HepG2 (cell line): ENCODE measurements at places on chromosomes 13 and 19. TPM values are rescaled to one million over a fixed set of nuclear protein-coding genes. Genes with fewer than 3 reads are reported as not detected.

Gene TSKS
- polyA plus RNA-seq, result 0.03 and 0.21 TPM in 2 replicates

DNA sequence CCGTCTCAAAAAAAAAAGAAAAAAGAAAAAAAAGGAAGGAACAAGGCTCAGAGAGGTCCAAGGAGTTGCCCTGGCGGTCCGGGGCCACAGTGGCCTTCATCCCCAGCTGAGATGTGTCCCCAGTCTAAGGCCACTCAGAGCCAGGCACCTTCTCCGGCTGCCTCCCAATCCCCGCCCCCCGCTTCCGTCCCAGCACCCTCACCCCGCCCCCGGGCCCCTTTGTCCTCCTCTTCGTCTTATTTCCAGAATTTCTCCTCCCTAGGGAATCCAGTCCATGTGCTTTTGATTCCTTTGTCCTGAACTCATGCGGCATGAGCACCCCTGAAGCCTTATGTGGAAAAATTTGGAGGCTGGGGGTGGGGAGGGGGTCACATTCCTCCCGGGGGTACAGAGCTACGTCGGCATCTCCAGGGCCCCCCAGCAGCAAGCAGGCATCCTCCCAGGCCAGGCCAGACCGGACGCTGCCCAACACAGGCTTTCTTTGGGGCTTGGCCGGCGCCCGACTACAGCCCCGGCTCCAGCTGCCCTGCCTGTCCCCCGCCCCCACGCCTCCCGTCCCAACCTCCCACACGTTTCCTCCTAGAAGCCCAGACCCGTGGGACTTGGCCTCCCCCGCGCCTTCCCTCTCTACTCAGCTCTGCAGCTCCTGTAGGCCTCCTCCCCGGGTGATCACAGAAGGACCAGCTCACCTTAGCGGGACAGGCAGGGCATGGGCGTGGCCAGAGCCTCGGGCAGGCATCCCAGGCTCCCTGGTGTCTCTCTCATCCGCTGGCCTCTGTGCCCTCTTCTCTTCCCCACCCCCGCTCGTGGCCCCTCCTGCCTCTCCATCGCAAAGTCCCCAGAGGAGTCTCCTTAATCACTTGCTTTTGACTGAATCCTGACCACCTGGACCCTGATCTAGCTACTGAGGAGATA lies 17.8 kb upstream of the ADGRE5 start:
- peak; percentile 25 for DNase-seq

GRCh38 chr19:45023048-45023447 lies 15.8 kb upstream of the CLASRP start:
- DNase-seq, result no peak

DNA sequence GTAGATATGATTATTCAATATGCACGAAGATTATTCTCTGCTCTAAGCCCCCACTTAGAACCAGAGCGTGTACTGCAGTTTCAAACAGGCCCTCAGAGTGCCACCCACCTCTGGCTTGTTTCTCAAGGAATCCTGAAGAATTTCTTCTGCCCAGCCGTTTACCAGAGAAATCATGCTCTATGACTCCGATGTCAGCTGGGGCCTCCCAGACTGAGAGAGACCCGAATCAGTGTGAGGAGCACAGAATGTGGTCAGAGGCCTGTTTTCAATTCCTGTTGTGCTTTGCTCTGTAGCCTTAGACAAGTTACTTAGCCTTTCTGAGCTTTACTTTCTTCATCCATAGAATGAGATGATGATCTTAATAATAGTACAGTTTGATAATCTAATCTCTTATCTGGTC lies 5.5 kb downstream of the PNMA8C start:
- DNase-seq, result no peak

DNA sequence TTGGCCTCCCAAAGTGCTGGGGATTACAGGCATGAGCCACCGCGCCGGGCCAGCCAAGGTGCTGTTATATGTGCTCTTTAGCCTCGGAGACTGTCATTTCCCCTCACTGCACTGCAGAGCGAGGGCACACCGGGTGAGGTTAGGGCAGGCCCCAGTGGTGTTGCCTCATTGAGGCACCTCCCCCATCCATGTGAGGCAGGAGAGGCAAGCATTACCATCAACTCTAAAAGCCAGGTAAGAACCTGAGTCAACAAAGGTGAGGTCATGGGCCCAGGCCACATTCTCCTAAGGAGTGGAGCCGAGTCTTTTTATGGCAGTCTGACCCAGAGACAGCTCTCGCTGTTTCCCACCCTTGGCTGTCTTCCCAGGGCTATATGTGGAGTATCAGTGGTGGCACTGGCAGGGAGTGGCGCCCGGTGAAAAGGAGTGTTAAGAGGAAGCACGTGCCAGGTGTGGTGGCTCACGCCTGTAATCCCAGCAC lies 10.9 kb downstream of the B3GNT8 start:
- DNase-seq, result no peak

DNA sequence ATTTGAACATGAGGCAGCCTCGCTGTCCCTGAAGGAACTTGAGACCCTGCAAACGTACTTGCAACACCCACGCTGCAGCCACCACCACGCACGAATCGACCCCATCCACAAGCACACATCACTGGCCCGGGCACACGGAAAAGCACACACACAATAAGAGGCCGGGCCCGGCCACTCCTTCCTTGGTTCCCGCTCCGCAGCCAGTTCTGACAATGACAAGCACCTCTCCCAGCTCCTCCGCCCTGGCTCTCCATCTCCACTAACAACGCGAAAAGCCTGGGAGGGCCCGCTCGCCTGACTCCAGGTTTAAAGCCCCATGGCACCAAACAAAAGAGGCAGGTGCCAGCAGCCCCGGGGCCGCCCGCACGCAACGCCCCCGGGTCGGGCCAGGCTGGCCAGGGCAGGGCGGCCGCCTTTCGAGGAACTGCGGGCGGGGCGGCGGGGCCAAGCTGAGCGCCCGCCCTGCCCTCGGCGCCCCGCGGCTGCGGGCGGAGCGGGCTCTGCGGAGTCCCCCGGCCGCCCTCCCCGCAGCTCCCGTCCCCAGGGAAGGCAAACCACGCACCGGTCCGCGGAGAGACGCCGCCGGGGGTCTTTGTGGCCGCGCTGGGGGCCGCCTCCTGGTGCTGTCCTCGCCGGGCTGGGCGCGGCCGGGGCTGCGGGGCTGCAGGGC lies 495 bp downstream of the DCLK1 start:
- no peak for DNase-seq

DNA sequence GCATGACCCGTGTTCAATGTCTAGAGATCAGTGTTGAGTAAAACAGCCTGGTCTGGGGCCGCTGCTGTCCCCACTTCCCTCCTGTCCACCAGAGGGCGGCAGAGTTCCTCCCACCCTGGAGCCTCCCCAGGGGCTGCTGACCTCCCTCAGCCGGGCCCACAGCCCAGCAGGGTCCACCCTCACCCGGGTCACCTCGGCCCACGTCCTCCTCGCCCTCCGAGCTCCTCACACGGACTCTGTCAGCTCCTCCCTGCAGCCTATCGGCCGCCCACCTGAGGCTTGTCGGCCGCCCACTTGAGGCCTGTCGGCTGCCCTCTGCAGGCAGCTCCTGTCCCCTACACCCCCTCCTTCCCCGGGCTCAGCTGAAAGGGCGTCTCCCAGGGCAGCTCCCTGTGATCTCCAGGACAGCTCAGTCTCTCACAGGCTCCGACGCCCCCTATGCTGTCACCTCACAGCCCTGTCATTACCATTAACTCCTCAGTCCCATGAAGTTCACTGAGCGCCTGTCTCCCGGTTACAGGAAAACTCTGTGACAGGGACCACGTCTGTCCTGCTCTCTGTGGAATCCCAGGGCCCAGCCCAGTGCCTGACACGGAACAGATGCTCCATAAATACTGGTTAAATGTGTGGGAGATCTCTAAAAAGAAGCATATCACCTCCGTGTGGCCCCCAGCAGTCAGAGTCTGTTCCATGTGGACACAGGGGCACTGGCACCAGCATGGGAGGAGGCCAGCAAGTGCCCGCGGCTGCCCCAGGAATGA lies 1.5 kb upstream of the CEACAM5 start:
- peak; percentile 64 for DNase-seq

DNA sequence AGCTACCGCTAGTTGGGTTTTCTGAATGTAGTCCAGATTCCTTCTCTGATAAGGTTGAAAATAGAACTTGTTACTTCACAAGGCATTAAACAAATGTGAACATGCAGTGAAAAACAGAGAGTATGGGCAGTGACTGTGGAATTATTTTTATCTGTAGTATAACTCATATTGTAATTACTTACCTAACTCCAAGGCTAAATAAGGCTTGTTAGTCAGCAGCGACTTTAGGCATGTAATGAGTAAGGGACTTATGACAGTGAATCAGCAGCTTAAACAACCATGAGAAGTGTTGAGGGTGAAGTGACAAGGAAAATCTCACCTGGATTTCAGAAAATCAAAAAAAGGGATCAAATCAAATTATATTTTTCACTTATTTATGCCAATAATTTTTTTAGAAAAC lies 1719.5 kb upstream of the MIR17HG start:
- no peak for DNase-seq

Gene VSTM1
- polyA plus RNA-seq, result not detected in 2 replicates

DNA sequence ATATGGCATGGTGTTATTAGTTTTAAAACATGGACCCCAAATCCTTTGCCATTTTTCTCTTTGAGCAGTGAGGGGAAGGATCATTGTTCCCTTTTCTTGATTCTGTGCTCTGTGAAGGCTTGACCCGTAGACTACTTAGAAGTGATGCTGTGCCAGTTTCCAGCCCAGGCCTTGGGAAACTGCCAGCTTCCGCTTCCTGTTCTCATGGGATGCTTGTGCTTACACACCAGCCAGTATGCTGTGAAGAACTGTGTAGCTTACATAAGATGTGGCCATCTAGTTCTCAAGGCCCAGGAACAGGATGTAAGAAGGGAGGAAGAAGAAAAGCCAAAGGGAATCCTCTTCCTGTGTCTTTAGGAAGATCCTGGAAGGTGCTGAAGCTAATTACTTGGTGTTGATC lies 180.9 kb downstream of the PCCA start:
- DNase-seq, result no peak

DNA sequence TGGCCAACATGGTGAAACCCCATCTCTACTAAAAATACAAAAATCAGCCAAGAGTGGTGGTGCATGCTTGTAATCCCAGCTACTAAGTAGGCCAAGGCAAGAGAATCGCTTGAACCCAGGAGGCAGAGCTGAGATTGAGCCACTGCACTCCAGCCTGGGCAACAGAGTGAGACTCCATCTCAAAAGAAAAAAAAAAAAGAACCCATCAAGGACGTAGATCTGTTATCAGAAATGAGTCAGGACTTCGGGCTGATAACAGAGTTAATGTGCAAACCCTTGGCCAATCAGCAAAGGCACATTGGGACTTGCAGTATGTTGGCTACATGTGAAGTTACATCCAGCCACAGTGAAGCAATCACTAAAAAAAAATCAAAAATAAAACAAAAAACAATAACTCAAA lies 4.8 kb upstream of the LGALS7B start:
- DNase-seq, result peak; percentile 63

GRCh38 chr19:31344403-31344802 lies 4.8 kb downstream of the TSHZ3 start:
- no peak for DNase-seq

Gene ERCC2
- 49.2 and 63.4 TPM in 2 replicates for polyA plus RNA-seq

Gene MEDAG
- not detected in 2 replicates for polyA plus RNA-seq

- DNase-seq, result no peak
Measured at GRCh38 chr19:3196064-3196932, 10.6 kb downstream of the NCLN start.

Gene CLDN10
- polyA plus RNA-seq, result not detected in 2 replicates

Gene CGB5
- not detected in 2 replicates for polyA plus RNA-seq

Gene SIGLEC8
- not detected in 2 replicates for polyA plus RNA-seq

DNA sequence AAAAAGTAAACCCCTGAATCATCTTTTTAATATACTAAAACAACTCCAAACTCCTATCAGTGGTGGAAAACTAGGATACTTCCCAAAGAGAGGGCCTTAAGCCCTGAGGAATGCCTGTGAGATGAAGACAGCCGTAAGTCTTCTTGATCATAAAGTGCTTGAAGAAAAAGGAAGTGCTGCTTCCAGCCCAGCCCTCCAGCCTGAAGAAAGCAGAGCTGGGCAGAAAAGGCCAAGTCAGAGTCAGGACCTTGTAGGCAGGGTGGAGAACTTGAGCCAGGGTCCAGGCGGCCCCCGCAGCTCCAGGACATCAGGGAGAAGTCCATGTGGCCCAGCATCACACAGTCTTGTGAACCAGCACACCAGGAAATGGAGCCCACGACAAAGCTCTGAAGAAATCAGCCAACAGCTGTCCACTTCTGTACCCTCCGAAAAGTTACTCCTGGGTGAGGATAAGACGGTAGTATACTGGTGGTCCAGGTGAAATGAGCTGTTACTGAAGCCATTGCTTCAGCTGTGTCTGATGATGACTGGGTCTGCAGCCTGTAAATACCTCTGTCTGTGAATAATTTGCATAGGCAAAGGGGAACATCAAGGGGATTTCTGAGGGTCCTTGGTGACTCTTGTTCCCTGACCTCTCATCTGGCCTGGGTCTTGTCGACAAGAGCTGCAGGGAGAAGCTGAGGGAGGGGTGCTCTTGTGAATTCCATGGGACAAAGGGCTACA lies 18.7 kb upstream of the CRYL1 start:
- DNase-seq, result no peak

GRCh38 chr19:38263689-38264485 lies 486 bp upstream of the SPINT2 start:
- DNase-seq, result peak; percentile 35

- no peak for DNase-seq
Measured at GRCh38 chr13:99572921-99573320, 71.6 kb downstream of the TM9SF2 start.
